OCI-M1 (cell line): ENCODE measurements at places on chromosomes 1 and 21.
A peak's percentile ranks its signal among the peaks of the same experiment; 100 is the strongest.

DNA sequence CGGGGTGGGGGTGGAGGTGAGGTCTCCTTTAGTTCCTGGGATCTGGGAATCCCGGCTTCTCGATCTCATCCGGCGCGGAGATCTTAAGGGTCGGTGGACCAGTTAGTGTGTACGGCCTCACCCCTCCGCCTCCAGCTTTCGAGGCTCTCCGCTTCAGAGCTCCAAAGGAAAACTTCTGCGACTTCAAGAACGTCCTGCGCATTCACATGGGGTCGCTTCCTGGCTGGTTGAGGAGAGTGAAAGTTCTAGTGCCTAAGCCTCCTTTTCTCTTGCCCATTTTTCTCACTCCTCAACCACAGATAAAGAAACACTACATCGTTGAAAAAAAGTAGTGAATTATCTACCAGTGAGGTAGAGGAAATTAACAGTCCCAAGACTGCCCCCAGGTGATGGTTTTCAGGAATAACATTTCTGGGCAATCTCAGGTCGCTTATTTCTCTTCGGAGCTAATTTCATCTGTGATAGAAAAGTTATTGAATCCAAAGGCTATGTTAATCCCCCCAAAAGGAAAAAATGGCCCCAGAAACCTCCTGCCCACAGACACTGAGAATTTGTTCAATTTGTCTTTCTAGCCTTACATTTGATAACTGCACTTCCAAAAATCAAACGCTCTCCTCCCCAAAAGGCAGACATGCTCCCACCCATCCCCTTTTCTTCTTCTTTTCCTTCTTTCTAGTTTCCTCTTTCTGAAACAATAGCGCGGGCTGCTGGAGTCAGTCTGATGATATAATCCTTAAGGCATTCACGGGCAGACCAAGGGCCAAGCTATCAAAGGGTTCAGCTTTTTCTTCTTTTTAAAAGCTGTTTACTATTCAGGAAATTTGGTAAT, 20.6 kb upstream of the TBX15 start:
- DNase-seq: peak; percentile 81

DNA sequence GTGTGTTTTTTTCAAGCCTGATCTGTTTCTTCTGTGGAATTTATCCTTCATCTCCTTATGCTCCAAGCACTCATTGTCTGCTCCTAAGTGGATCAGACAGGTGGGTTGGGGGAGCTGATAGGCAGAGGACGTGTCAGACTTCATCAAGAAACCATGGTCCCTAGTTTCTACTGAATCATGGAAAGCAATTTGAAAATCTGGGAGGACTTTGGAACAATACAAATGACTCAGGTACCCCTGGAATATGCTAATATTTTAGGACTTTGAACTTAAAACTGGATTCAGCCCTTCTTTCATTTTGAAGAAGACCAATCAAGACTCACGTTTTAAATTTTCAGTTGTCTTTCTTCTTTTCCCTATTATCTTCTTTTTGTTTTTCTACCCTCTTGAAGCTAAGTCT, 7.7 kb downstream of the ABCG1 start:
- no peak for DNase-seq

- DNase-seq: peak; percentile 83
Observed at GRCh38 chr1:83931658-83932253, 67.2 kb downstream of the TTLL7 start.

DNA sequence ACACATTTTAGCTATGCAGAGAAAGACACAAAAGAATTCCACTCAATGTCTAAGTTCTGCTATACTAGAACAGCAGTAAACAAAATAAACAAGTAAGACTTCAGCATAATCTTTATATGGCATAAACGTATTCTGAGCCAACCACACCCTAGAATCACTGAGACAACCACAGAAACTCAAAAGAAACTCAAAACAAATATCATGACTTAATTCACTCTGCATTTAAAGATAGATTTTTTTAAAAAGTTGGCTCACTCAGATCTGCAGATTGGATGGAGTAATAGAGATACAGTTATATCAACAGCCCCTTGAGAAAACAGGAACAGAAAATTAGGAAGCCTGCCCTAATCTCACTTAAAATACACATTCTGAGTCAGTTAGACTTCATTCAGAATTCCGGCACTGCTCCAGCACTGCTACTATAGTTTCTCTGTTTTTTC, 95.0 kb downstream of the COL24A1 start:
- DNase-seq: peak; percentile 73

DNA sequence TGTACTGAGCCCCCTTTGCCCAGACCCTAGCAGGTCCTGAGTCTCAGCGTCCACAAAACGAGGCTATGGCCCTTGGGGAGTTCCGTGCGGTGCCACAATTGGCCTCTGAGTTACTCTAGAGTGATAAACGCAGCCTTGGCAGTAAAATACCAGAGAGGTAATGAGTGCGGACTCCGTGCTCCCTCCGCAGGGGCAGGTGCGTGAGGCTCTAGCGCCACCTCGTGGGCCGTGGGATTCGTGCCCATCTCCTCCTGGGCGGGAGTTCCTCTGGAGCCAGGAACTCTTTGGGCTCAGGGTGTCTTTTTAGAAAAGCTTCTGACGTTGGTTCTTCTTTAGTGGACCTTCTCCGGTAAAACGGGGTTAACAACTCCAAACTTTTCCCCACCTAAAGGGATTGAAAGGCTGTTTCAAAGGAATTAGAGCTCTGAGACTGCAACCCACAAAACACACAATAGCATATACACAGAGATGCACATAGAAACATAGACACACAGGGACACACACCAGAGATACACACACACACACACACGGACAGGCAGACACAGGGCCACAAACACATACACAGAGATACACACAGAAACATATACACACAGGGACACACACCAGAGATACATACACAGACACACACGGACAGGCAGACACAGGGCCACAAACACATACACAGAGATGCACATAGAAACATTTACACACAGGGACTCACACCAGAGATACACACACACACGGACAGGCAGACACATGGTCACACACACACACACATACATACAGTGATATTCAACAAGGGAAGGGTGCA, 99.4 kb downstream of the KCNJ15 start:
- DNase-seq: peak; percentile 90

DNA sequence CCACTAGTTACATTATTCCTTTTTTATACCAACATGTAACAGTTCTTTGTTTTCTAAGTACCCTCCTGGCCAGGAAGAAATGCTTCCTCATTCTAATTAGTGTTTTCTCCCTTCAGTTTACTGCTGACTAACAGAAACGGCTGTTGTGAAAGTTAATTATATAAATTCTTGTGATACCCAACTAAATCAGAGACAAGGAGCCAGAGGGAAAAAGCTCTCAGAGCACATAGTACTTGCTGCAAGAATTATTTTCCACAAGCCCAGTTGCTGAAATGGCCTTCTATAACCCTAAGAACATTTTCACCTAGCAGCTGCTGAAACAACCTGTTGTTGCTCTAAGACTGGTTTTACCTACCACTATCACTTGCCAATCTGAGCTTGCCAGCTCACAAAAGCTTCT, 82.4 kb downstream of the FAF1 start:
- peak; percentile 28 for DNase-seq

- no peak for DNase-seq
Observed at GRCh38 chr1:43655953-43656352, 6.0 kb downstream of the KDM4A start.

GRCh38 chr1:1099506-1100183, 16.2 kb downstream of the C1orf159 start:
- DNase-seq: no peak

DNA sequence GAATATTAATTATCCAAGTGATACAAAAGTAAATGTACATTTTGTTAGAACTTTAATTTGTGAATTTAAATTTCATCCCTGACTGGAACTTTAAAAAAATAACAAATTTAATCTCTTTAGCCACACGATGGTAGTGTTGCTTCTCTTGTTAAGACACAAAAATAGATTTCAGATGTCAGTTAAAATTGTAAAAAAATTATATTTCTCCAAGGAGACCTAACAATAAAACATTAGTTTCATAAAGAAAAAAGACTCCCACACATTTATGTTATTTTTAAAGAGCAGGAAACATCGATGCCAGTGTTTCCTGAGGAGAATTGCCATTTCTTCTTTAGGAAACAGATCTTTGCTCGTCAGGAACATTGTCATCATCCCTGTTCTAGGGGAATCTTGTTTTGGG, 74.0 kb upstream of the DEPDC1 start:
- peak; percentile 43 for DNase-seq

DNA sequence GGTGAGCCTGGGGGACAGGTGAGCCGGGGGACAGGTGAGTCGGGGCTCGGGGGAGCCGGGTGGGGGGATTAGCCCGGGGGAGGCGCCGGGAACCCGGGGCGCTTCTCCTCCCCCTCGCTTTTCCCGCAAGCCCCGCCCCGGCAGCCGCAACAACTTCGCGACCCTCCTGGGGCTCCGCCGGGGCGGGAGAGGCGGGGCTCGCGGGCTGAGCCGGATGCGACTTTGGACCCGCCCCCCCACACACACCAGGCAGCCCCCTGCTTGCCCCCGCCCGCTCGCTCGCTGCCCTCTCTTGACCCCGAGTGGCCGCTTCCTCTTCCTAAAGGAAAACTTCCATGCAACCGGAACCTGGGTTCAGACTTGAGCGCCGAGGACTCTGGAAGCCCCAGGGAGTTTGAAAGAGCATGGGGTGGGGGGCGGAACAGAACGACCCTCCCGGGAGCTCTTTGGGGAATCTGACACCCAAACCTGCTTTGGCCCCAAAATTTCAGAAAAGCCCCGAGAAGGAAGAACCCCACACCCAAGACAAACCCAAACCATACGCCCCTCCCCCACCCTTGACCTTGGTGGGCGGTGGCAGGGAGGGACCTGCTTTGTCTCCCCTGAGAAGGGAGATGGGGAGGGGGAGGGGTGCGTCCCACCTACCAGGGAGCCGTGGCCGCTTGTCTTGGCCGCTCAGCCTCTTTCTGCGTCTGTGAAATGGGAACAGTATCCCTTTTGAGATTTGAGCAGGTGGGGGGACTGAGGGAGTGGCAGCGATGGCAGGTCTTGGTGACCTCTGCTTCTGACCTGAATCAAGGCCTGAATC, 550 bp downstream of the ARHGEF16 start:
- DNase-seq: no peak

GRCh38 chr1:233613252-233614172, at the start of gene KCNK1:
TSS of gene KCNK1 (plus strand) at chr1:233614106. CDS start at chr1:233614172, 66 bp downstream.
- DNase-seq: peak; percentile 53

GRCh38 chr1:59214248-59215208, 82.4 kb upstream of the FGGY start:
- DNase-seq: no peak

DNA sequence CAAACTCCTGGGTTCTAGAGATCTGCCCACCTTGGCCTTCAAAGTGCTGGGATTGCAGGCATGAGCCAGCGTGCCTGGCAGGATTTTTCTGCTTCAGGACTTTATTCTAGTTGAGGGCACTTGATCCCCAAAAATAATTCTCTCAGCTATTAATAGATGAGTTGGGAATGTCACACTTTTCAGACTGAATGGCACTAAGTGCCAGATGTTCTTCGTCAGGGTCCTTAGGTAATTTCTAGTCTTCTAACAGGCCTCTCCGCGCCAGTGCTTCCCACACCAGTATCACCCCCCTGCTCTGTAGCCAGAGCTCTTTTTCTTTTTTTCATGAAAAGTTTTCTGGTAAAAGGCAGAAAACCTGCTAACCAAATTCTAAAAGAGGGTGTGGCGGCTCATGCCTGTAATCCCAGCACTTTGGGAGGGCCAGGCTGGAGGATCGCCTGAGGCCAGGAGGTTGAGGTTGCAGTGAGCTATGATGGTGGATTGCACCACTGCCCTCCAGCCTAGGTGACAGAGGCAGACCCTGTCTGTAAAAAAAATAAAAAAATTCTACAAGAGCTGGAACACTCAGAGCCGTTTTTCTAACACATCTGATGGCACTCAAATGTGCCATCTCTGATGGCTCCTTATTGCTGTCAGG, 6.1 kb upstream of the SARS1 start:
- DNase-seq: no peak

DNA sequence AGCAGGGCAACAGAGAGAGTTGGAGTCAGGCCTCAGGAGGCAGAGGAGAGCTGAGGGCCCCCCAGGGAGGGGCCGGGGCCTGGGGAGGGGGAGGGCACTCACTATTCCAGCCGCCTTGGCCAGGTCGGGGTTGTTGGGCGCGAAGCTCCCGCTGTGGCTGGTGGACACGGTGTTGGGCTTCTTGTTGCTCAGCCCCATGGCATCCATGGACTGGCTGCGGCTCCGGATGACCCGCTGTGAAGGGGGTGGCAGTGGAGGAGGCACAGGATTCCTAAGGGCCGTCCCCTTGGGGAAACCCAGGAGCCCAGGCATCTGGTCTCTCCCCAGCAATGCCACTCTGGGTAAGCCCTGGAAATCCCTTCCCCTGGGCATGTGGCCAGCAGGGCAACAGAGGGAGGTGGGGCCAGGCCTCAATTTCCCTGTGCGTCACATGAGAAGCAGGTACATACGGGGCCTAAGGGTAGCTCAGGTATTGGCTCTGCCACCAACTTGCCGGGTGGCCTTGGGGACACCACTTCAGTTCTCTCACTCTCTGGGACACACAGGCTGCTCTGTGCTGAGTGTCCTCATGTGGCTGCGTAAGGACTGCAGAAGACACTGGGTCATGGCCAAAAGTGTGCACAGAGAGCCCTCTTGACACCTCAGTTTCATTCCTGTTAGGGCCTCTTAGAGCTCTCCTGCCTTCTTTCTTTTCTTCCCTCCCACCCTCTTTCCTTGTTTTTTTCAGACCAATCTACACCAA, 63.0 kb downstream of the RAP1GAP start:
- DNase-seq: no peak

DNA sequence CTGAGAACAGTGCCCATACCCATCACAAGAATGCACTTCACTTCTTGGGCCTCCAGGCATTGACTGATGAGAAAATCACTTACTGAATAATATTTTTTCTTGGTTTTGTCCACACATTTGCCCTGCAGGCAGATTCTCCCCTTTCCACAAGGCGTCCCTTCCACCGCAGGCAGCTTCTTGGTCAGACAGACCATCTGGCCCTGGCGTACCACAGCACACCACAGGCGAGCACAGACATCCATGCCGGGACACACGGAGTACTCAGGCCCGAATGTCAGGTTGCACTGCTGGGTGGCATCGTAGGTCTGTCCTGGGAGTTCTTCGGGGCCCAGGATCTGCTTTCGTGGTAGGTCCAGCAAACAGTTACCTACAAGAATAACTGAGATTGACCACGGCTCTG, 32.5 kb downstream of the ADAMTS5 start:
- no peak for DNase-seq

DNA sequence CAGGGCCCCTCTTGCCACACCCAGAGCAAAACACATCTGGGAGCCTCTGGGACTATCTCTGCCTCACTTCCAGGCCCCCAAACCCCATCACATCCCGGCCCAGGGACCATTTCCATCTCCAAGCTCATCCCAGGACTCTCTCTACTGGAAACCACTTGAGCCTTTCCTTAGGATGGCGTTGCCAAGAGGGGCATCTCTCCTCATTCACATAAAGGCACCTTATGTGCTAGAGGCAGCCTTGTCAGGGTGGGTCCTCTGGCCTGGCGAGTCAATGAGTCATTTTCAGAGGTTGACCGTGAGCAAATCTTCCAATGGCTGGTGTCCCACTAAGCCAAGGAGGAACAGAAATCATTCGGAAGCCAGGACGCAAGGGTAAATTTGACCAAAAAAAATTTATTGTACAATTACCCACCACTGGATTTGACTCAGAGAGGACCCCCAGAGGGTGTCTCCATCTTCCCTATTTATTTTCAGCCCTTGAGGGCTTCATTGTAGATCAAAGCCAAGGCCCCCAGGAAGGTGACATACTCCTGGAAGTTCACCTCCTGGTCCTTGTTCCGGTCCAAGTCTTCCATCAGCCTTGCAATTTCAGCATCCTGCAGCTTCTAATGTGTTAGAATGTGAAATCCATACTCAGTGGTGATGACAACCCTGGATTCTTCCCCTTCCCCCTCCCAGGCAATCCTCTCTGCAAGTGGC, 1.4 kb downstream of the S100A6 start:
- DNase-seq: no peak

- no peak for DNase-seq
Observed at GRCh38 chr1:60153961-60154360, 80.4 kb upstream of the C1orf87 start.
